ENCODE measurements at places on chromosomes 6 and 20.
A peak's percentile ranks its signal among the peaks of the same experiment; 100 is the strongest.

DNA sequence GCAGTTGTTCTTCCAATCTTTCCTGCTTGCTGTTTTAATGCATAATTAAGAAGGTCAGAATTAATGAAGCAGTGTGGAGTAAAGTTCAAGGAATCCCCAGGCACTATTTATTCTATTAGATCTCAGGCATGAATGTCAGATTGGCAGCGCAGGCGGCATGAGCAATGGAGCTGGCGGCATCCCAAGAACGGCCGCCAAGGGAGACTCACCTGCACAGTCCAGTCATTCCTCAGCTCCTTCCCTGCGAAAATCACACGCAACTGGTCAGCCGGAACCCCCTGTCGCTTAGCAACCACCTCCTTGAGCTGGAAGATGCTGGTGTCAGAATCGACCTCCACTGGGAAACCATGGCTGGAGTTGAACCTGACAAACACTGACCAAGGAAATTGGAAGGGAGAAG is 284.5 kb downstream of the PRKN start:
- DNase-seq = peak; percentile 23

DNA sequence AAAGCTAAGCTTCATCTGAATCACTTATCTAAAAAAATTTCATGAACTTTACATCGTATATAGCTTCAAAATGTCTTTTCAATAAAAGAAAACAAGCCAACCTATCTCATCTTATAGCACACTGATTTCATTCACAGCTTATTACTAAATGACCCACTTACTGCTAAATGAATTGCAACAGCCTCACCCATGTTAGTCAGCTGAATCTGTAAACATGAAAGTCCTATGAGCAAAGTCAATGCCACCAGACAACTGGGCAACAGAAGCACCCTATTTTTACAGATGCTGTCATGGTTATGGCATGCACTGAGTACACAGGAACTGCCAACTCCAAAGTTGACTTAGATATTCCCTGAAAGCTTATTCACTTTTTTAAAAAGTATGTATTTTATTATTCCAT is 41.2 kb upstream of the DST start:
- no peak for DNase-seq

GRCh38 chr20:25310921-25311728 is 63.2 kb downstream of the PYGB start:
- DNase-seq = no peak

- peak; percentile 56 for DNase-seq
These were observed 61.2 kb downstream of the TNFAIP3 start for GRCh38 chr6:137928286-137928685.

DNA sequence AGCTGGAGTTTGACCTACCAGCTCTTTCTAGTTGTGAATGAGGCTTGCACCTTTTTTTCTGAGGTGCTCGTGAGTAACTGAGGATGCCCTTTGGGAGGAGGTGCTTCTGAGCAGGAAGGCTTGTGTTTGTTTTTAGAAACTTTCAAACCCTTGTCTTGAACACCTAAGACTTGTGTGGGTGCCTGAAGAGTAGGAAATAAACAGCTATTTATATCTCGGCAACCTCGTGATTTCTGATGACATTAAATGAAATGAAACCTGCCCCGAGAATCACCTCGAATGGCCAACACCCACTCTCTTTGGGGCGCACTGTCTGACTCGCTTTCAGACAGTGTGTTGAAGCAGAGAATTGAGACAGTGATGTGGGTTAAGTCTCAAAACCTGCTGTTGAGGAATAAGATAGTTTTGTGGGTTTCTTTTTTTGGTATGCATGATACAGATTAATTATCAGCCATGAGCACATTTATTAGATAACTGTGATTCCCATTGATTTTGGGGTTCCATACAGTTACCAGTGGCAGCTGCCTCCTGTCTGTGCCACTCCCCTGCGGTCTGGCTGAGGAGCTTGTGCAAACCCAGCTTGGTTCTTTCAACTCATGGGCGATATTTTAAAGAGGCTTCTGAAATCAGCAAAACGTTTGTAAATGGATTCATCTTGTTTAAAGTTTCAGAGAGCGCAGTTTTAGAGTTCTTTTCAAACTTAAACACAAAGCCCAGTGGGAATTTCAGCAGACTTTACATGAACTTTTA is 8.4 kb downstream of the IRF4 start:
- DNase-seq = no peak

DNA sequence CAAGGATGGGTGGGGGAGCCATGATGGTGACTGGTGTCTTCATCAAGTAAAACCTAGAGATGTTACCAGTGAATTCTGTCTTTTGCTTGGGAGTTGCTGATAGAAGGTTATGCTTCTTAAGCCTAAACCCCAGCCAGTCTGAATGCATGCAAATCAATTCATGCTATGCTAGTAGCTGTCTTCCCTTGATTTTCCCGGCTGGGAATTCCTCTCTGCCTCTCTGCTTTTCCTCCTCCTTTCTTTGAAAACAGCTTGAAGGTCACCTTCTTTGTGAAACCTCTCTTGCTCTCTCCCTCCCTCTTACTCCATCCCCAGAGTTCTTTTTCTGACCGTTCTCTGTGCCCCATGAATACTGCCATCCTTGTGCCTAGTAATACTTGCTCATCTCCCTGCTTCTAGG is 58.9 kb downstream of the TMEM200A start:
- no peak for DNase-seq

GRCh38 chr6:143397227-143398222 is 53.0 kb downstream of the ADAT2 start:
- no peak for DNase-seq

GRCh38 chr6:121616406-121616805 is 181.0 kb downstream of the GJA1 start:
- no peak for DNase-seq

- DNase-seq = no peak
These were observed 73.5 kb downstream of the RTN4IP1 start for GRCh38 chr6:106555767-106556166.

DNA sequence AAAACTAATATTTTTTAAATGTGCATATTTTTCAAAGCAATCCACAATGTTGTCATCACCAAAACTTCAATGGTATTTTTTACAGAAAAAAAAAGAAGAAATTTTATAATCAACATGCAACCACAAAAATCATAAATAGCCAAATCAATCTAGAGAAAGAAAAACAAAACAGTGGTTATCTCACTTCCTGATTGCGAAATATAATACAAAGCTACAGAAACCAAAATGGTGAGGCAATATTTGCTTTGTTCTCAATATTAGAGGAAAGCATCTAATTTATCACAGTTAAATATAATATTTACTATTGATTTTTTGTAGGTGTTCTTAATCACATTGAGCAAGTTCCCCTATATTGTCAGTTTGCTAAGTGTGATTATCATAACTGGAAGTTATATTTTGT is 720.7 kb upstream of the ADGRB3 start:
- DNase-seq = no peak

GRCh38 chr20:56566621-56567020 is 33.6 kb downstream of the FAM209B start:
- DNase-seq = no peak

DNA sequence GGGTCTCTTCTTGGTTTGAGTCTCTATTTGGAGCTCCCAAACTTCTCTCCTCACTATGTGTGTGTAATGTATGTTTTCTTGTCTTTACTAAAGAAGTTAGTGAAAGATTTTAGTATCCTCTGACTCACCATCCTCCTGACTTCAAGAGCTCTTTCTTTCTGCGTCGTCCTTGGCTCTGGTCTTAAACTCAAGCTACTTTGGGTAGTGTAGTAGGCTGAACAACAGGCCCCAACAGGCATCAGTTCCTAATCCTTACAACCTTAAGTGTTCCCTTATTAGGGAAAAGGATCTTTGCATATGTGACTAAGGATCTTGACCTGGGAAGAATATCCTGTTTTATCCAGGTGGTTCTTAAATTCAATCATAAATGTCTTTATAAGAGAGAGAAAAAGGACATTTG is 810.2 kb downstream of the MAFB start:
- no peak for DNase-seq

DNA sequence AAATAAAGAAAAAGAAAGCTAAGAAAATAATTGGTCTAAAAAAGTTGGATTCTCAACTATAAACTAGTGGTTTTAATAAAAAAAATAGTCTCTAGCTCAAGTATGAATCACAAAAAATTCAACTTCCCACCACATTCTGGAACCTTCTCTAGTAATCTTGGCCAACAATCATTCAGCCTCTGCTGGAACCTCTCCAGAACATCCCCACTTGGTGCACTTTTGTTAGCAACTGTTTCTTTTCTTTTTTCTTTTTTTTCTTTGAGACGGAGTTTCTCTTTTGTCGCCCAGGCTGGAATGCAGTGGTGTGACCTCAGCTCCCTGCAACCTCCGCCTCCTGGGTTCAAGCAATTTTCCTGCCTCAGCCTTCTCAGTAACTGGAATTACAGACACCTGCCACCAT is 35.7 kb downstream of the TXLNB start:
- no peak for DNase-seq

DNA sequence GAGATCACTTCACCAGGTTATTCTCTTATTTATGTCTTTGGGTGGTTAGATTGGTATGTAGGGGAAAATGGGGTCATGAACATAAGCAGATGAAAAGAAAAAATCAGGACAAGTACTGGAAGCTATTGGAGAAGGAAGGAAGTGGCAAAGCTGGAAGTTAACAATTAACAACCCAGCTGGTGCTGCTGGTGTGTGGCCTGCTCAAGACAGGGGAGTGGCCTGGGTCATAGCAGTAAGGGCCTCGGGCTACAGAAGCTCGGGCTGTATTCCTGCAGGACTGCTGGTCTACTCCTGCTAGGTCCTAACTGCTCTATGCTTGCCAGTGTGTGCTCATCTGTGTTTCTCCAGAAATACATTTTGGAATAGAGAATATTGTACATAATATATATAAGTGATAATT is 19.6 kb downstream of the MYLIP start:
- DNase-seq = no peak

- no peak for DNase-seq
These were observed 12.4 kb downstream of the PSMF1 start for GRCh38 chr20:1130847-1131246.

GRCh38 chr20:48702455-48702913 is 125.3 kb downstream of the PREX1 start:
- peak; percentile 56 for DNase-seq

DNA sequence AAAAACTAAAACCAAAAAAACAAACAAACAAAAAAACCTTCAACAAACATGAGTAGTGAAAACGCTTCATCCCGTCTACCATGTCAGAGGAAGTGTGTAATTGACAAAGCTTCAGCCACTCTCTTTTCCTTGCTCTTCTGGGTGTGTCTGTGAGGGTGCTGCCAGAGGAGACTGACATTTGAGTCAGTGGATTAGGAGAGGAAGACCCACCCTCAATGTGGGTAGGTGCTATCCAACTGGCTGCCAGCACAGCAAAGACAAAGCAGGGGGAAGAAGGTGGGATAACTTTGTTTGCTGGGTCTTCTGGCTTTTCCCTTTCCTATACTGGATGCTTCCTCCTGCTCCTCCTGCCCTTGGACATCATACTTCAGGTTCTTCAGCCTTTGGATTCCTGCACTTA is 145.6 kb downstream of the TASP1 start:
- no peak for DNase-seq

GRCh38 chr6:14406614-14407331 is 289.2 kb downstream of the CD83 start:
- no peak for DNase-seq

Data from spinal cord (tissue), 10 donors.